ENCODE measurements at places on chromosomes 1 and 21.
A peak's percentile ranks its signal among the peaks of the same experiment; 100 is the strongest.

- no peak for DNase-seq
Observed at GRCh38 chr1:115411371-115412063, 73.5 kb upstream of the NGF start.

- no peak for DNase-seq
Observed at GRCh38 chr1:84330125-84330984, 28.8 kb downstream of the SAMD13 start.

GRCh38 chr1:158724442-158724841 is 3.9 kb upstream of the OR6K3 start:
- no peak for DNase-seq

DNA sequence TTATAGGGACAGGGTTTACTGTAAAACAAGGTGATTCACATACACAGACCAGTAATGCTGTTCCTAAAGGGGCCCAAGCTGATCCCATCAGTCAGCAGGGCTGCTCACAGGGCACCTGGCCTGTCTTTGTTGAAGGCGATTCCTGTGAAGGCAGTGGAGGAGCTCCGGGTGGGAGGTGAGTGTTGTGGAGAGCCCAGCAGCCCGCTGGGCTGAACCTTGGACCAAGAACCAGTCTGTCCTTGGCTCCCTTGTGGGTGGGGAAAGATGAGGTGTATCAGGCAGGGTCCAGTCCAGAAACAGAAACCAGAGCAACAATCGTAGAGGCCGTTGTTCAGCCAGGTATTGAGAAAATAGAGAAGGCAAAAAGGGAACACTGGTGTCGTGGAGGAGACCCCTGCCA is 12.5 kb downstream of the PDXK start:
- no peak for DNase-seq

- no peak for DNase-seq
Observed at GRCh38 chr1:91092503-91092902, 70.7 kb upstream of the ZNF644 start.

GRCh38 chr1:50271968-50272578 is 151.2 kb downstream of the DMRTA2 start:
- DNase-seq = no peak

DNA sequence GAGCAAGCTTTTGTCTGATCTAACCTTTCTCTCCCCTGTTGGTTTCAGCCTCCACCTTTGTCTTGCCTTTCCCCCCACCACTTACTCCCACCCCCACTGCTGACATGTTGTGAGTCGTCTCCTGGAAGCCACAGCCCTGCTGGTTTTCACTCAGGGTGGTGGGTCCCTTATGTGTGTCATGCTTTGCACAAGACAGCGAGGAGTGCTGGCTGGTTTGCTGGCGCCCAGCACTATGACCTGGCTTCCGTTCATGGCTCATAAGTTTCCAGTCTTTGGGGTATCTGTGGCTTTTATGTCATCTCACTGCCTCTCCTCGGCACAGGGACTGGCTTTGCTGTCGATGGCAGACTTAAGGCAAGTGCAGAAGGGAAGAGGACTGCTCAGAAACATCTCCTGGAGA is 177.7 kb downstream of the KIF26B start:
- no peak for DNase-seq

- DNase-seq = no peak
Observed at GRCh38 chr21:27582246-27582947, 615.5 kb upstream of the ADAMTS5 start.

- no peak for DNase-seq
Observed at GRCh38 chr1:59701376-59701775, 113.4 kb upstream of the HOOK1 start.

DNA sequence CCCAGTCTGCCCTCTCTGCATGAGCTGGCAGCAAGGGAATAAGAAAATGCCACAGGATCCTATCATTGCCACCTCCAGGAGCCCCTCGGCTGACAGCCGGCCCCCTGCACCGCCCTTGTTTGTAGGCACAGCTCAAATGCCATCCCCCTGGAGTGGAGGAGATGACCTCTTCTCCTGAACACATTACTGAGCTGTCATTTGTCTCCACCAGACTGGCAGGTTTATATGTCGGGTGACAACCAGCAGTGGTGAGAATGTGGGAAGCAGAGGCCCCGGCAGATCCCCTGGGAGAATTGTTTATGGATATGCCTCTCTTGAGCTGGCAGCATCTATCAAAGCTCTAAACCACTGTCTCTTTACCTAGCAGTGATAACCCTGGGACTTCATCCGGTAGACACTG is 135.4 kb upstream of the FMN2 start:
- DNase-seq = no peak

DNA sequence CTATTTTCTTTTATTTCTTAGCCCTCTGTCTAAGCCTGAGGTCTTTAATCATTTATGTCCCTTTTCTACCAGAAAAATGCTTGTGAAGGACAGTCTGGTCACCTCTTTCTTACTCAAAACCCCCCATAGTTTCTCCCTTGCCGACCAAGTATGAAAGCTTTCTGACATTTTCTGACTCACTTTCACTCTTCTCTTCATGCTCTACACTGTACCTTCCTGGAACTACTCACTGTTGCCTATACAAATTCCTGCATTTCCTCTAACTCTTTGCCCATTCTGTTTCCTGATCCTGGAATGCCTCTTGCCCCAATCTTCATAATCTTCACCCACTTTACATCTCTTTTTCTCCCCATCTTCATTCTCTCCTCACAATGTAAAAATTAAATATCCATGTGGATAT is 380.0 kb downstream of the HHIPL2 start:
- DNase-seq = no peak

DNA sequence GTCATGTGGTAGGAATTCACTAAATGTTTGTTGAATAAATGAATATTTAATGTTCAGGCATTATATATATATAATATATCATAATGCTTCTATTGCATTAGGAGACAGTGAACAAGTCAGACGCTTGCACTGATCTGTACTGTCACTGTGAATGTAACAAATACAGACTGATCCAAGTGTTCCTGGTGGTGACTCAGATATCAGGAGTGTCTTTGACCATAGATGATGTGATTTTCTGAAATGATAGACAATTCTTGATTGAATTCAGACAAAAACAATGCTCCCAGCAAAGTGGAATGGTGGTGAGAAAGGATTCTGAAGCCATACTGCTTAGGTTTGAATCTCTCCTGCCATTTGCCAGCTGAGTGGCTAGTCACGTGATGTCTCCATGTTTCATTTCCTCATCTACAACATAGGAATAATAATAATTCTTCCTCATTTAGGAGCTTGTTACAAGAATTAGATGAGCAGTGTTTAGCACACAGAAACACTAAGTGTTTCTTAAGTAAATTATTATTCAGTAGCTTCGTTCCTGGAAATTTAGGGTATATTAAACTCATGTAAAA is 71.0 kb downstream of the OLFML2B start:
- DNase-seq = no peak

DNA sequence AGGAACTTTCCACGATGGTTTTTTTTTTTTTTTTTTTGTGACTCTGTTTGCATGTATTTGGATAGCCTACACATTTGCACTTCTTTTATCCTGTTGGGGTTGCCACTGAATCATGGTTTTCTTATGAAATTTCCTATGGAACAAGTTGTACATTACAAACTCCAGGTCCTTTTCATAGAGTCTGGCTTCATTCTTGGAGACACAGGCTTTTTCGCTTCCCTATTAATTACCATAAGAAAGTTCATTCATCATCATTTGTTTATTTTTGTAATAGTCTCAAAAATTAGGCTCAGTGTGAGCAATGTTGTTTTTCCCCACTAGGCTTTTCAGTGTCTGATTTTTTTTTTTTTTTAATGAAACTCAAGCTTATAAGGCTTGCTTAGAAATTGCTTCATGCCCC is 179.4 kb downstream of the FMN2 start:
- DNase-seq = no peak

GRCh38 chr1:219031809-219032208 is 141.9 kb upstream of the LYPLAL1 start:
- no peak for DNase-seq

DNA sequence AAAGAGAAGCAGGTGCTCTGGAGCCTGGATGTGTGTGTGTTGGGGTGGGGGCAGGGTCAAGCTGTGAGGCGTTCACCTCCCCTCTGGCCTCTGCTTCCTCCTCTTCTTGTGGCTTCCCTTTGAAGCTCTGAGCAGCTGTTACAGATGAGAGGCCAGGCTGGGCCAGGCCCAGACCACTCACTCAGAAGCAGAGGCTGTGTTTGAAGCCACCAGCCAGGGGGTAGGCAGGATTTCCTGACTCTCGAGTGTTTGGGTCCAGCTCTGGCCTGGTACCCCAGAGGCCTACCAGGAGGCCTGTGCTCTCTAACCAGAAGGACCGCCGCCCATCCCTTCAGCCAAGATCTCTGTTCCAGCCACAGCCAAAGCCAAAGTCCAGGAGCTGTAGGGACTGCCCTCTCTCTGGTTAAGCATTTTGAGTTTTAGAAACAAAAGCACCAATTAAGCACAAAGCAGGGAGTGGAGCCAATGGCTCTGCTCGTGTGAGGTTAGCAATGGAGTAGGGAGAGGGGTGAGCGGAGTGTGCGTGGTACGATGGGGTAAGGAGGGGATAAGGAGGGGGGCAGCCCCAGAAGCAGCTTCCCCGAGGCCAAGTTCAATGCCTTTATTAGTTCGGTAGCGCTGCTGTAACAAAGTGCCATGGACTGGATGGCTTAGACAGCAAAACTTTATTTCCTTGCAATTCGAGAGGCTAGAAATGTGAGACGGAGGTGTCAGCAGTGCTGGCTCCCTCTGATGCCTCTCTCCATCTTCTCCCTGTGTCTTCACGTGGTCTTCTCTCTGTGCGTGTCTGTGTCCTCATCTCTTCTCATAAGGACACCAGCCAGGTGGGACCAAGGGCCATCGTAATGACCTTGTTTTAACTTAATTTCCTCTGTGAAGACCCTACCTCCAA is 20.5 kb downstream of the RCSD1 start:
- DNase-seq = no peak

DNA sequence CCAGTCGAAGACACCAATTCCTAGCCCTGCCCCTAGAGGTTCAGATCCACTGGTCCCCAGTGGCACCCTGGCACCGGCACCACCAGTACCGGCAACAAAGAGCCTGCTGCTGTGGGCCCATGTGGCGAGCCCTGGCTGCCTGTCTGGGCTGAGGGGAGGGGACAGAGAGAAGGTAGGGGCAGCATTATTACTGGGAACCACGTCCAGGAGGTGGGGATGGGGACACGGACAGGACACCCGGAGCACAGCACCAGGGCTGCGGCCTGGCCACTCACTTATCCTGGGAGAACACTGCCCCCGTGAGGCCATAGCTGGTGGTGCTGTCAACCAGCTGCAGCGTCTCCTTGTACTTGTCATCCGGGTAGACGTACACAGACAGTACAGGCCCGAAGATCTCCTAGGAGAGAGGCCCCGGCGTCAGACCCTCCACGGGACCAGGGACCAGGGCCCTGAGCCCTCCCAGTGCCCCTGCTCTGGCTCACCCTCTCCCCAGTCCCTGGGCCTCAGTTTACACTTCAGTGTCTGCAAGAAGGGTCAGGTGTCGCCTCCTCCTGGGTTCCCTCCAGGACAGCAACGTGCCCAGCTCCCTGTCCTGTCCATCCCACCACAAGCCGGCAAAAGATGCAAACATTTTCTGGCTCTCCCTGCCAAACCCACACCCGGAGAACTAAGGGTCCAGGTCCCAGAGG is 15.8 kb upstream of the TAS1R2 start:
- peak; percentile 14 for DNase-seq

GRCh38 chr21:40689840-40690360 is 157.1 kb downstream of the DSCAM start:
- DNase-seq = no peak

GRCh38 chr1:77546890-77547289 is 135.6 kb downstream of the ZZZ3 start:
- no peak for DNase-seq

DNA sequence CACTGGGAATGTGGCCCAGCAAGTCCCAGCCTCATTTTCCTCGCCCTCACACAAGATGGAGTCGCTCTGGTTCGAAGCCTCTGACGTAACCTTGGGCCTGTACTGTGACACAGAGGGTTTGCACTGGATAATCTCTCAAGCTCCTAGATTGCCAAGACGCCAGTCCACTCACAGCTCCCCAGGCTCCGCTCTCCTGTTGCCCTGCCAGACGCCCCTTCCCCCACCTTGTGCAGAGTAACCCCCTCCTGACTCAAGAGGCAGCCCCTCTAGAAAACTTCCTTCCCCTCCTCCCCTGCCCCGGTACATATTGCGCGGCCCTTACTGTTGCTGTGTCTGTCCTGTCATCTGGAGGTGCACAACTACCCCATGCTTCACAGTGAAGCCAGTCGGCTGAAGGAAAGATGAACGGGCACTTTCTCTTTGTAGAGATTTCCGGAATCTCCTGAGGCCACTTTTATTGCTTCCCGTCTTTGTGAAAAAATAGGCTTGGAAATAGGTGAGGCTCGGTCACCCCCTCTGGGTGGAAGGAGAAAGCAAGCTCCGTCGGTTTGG is 981 bp upstream of the KIAA1614 start:
- no peak for DNase-seq

GRCh38 chr1:35717911-35718476 is 690 bp downstream of the C1orf216 start:
- DNase-seq = no peak

GRCh38 chr1:16367968-16368890 is 1.2 kb downstream of the SZRD1 start:
- no peak for DNase-seq

DNA sequence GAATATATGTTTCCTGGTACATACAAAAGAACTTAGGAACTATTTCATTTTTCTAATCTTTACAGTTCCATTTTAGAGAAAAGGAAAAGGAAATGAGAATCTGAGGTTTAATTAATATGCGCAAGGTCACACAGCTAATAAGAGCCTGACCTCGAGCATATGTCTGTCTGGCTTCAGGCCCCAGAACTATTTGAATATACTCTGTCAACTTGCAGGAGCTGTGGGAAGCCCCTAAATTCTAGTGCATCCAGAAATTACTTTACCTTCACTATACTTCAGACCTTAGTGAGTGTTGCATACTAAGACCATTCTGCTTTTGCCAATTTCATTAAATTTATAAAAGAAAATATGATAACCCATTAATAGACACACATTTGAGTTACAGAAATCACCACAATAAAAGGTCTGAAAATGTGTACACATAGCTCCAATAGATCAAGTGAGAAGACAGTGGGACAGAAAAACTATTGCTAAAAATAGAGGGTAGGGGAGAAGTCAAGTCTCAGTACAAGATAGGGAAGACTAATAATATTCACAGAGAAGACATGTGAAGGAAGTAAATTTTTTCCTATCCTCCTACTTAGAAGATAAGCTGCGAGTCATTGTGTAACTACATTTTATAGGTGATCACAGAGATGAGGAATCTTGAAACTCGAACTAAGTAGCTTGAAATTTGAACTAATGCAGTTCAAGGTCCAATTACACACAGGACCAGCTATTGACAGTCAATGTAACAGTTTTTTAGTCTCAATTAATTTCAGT is 3.8 kb downstream of the RGS13 start:
- no peak for DNase-seq

GRCh38 chr1:178531887-178532286 is 19.0 kb downstream of the TEX35 start:
- no peak for DNase-seq
